ENCODE measurements at places on chromosomes 1 and 21.
A peak's percentile ranks its signal among the peaks of the same experiment; 100 is the strongest.

GRCh38 chr1:32138965-32139364, 31.1 kb downstream of the KPNA6 start:
- no peak for DNase-seq

- DNase-seq: no peak
Measured at GRCh38 chr1:156578055-156578454, 1.5 kb upstream of the TTC24 start.

GRCh38 chr1:34162852-34163766, 1.9 kb downstream of the CSMD2 start:
- DNase-seq: peak; percentile 84

GRCh38 chr21:36545776-36546511, 66.0 kb upstream of the CLDN14 start:
- peak; percentile 51 for DNase-seq

GRCh38 chr1:149917571-149918144, at the start of gene SV2A:
TSS of gene SV2A (minus strand) at chr1:149917844. CDS start at chr1:149913840, 4,004 bp downstream.
- peak; percentile 64 for DNase-seq

DNA sequence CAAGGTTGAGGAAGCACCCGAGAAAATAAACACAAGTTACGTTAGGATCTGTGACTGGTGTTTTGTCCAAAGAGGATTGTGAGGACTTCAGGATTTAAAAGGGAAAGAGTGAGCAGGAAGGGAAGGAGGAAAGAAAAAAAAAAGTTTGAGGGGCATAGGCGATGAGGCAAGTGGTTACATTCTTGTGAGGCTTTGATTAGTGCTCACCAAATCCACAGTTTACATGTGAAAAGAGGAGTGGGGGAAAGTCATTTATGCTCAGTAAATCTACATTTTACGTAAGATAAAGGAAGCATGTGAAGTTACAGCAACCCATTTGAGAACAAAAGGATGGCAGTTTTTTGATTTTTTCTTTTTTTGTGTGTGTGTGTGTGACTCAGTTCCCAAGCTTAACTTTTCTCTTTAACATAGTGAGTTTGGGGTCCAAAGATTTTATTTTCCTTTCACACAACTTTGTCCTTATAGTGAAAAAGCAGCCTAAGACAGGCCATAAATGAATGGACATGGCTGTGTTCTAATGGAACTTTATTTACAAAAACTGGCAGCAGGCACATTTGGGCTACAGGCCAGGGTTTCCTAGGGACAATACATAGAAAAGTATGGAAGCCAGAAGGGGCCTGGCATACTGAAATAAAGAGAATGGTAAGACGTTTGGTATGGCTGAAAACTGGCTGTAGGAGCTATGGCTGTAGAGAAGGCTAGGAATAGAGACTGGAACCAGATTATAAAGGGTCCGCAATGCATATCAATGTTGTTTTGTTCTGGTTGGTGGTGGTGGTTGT, 121.7 kb downstream of the FGGY start:
- no peak for DNase-seq

- DNase-seq: no peak
Measured at GRCh38 chr1:217018648-217019047, 295.4 kb upstream of the ESRRG start.
